ENCODE measurements at places on chromosomes 5 and 9.

GRCh38 chr9:2489838-2490314 lies 131.7 kb upstream of the VLDLR start:
- no peak for DNase-seq

DNA sequence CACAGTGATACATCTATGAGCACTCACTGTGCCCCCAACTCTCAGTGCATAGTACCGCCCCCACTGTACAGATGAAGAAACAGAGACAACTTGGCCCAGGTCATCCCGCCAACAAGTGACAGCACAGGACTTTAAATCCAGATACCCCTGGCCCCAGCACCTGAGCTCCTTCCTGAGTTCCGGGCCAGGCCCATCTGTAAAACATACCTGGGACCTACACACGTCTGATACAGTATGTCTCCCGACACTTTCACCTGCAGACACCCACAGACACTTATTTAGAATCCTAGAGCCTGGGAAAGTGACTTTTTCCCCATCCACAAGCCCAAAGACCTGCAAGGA lies 60.8 kb upstream of the SLC25A51 start:
- no peak for DNase-seq

- no peak for DNase-seq
Measured at GRCh38 chr5:132221781-132222648, 5.6 kb downstream of the P4HA2 start.

DNA sequence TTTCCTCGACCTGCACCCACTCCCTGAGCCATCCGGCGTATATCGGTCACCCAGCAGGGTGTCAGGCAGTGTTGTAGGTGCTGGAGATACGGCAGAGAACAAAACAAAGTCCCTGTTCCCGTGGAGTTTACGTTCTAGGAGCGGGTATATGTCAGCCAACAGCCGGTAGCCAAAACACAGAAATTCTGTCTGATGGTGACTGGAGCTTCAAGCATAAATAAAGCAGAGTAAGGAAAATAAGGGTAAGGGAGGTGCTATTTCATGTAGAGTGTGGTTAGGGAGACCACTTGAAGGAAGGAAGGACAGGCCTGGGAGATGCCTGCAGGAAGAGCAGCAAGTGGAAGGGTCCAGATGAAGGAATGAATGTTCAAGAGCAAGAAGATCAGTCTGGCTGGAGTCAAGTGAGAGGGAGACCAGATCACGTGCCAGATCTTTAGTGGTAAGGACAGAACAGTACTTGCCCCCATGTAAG lies 783 bp upstream of the ZFR start:
- DNase-seq: no peak
